T-helper 1 cell (primary cell): ENCODE measurements at places on chromosomes 6 and 20.

DNA sequence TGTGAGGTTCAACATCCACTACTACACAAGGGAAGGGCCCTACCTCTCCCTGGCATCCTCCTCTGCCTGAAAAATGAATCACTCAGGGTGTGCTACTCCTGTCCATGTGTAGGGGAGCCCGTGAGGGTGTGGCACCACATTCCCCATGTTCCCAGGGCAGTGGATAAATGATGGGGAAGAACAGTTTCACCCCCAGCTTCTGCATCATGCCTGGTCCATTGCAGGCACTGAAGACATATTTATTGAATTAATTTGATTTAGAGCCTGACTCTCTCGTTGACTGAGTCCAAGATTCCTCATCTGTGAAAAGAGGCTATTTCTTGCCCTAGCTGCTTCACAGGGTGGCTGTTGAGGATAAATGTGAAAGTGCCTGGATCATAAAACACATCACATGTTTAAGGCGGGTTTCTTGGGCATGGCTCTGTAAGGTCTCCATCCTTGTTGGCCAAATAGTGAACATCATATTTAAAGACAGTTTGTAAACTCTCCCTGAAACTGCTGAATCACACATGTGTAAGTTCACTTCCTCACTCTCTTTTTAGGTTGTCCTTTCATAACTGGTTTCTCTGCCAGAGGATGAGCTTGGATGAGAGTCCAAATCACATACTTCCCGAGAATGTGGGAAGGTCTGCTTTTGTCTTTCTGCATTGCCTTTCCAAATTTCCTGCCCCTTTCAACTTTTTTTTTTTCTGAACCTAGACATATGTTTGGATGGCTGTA is 79.7 kb upstream of the FYN start:
- no peak for DNase-seq

DNA sequence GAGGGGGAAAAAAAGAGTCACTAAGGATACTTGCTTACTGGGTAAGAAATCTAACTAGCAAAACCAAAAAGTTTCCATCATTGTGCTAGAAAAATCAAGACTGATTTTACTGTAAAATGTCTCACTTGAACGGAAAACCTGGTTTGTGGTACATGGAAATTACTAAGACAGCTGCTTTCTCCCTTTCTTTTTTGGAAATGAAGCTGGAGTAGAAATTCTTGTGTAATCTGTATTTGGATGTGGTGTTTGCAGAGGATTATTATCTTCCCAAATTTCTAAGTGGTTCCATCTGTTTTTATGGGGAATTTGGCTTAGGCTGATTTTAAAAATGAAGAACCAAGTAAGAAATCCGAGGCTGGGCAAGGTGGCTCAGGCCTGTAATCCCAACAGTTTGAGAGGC is 20.4 kb downstream of the EPB41L2 start:
- DNase-seq = no peak

DNA sequence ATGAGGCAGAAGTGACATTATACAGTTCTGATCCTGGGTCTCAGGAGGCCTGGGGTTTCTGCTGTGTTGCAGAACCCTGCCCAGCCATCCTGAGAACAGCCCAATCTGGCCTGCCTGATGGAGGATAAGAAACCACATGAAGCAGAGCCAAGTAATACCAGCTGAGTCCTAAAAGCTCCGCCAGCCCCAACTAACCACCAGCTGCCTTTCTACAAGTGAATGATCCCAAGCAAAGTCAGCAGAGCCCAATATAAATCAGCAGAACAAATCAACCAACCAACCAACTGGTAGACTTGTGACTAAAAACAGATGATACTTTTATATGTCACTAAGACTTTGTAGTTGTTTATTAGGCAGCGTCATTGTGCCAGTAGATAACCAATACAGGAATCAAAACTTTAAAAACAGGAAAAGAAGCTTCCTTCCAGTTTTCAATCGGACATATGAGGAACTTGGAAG is 52.1 kb downstream of the SNX5 start:
- no peak for DNase-seq

- DNase-seq = no peak
These were observed 41.0 kb upstream of the HIVEP1 start for GRCh38 chr6:11971154-11971553.

- no peak for DNase-seq
These were observed 689.7 kb downstream of the EPM2A start for GRCh38 chr6:145045582-145045981.

GRCh38 chr6:170421921-170422320 is 115.4 kb downstream of the FAM120B start:
- no peak for DNase-seq

DNA sequence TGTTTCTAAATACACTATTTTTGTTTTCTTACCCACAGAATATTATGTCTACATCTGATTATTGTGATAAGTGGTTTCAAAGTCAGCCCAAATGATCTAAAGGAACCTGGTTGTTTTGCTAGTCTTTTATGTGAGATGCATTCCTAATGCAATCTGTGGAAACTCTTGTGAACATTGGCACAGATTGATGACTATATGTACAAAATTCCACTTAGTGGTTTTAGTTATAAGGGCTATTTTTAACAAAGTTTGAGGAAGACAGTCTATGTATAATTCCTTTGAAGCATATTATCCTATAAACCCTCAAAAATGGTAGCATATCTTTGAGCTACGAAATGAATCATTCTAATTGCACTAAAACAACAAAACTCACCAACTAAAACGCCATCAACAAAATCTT is 140.9 kb downstream of the GRIK2 start:
- no peak for DNase-seq

DNA sequence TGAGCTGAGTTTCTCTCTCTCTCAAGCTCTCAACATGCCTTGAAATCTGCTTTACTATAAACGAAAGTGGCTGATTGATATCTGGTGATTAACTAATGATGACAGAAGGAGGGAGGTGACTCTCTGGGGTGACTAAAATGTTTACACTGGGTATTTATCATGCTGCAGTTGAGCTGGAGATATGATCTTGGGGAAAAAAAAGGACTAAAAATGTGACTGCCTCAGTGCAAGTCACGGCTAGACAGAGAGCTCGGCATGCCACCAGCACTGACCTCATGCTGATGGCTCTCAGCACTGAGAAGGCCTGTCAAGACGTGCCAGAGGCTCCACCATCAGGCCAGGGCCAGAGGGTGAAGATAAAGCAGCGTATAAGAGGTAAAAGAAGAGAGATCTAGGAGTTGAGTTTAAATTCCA is 103.1 kb upstream of the SPACA1 start:
- DNase-seq = no peak

DNA sequence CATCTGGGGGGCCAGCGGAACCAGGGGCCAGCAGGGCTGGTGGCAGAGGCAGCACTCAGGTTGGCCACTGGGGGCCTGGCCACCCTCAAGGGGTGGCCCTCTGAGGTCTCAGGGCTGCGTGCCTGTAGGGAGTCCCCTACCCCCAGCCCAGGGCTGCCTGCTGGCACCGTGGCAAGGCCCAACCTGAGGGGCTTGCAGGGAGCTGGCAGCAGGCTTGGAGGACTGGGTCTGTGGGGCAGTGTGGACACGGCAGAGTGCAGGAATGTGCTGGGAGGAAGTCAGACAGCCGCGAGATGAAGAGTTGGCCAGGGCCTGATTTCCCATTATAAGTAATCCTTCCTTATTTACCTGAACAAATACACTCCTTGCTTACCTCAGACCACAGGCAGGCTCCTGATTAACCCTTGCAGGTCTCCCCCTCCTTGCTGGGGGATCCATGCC is at the start of gene SPDEF:
SPDEF (minus strand) TSS at position 299 of the 441 bp plus-strand sequence. CDS start 11,874 bp downstream, outside the sequence.
- DNase-seq = no peak

DNA sequence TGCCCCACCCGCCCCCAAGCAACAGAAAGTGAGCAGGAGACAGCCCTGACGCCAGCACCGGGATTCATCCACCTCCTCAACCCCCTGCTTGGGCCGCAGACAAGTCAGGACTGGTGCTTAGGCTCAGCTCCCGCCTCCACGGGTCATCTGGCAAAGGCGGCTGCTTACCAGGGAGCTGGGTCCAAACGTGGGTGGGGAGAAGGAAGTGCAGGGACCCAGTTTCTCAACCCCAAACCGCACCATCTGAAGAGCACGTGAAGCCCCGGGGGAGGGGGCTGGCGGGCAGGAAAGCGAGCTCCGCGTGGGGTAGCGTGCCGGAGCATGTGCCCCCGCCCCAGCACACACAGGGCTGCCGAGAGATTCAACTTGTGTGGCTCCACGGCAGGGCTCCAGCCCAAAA is 87.2 kb downstream of the BMP7 start:
- DNase-seq = no peak

DNA sequence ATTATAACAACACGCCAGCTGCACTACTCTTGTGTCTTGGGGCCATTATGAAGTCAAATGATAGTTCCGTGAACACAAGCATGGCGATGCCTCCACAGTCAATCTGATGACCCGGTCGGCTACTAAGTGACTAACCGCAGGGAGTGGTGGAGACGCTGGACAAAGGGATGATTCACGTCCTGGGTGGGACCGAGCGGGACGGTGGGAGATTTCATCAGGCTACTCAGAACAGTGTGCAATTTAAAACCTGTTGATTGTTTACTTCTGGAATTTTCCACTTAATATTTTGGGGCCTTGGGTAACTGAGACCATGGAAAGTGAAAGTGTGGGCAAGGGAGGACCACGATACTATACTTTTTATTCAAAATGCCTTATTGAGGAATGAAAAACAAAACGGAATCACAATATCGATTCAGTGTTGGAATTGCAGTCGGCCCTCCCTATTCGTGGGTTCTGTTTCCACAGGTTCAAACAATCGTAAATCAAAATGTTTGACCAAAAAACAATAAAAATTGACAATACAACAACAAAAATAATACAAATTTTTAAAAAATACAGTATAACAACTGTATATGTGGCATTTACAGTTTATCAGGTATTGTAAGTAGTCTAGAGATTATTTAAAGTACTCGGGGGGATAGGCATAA is 66.5 kb downstream of the MYLK4 start:
- DNase-seq = no peak

GRCh38 chr20:10110151-10110550 is 75.4 kb downstream of the ANKEF1 start:
- no peak for DNase-seq

GRCh38 chr6:70686548-70687133 is 19.0 kb downstream of the SMAP1 start:
- no peak for DNase-seq

DNA sequence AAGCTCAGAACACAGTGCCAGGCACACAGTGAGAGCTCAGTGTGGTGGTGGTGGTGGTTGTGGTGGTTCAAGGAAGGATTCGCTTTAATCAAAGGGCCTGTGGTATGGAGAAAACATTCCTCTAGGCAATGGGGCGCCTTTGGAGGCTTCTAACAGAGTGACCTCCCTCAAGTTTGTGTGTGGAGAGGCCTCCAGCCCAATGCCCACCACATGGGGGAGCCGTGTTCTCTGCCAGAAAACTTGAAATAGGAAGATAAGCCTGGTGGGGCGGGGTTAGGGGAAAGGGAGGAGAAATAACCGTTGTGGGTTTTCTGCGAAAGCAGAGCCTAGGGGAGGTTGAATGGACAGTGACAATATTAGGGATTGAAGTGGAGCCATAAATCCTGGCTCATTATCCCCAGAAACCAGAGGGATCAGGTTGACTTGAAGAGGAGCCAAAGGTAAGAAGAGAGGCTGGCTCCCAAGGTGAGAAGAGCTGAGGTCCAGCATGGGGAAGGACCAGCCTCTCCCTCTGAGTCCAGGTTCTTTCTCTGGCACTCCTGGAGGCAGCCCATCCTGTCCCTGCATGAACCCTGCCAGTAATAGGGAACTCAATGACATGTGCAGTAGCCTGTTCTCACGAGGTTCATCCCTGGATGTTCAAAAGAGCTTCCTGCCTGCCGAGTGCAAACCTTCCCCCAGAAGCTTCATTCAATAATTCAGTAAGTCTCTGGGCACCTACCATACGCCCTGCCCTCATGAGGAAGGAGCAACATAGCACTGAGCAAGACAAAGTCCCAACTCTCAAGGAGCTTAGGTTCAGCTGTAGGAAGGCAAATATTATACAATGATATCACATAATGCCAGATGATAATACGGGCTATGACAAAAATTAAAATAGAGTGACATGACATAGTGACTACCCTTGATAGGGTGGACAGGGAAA is 51.4 kb downstream of the TGM2 start:
- DNase-seq = no peak

DNA sequence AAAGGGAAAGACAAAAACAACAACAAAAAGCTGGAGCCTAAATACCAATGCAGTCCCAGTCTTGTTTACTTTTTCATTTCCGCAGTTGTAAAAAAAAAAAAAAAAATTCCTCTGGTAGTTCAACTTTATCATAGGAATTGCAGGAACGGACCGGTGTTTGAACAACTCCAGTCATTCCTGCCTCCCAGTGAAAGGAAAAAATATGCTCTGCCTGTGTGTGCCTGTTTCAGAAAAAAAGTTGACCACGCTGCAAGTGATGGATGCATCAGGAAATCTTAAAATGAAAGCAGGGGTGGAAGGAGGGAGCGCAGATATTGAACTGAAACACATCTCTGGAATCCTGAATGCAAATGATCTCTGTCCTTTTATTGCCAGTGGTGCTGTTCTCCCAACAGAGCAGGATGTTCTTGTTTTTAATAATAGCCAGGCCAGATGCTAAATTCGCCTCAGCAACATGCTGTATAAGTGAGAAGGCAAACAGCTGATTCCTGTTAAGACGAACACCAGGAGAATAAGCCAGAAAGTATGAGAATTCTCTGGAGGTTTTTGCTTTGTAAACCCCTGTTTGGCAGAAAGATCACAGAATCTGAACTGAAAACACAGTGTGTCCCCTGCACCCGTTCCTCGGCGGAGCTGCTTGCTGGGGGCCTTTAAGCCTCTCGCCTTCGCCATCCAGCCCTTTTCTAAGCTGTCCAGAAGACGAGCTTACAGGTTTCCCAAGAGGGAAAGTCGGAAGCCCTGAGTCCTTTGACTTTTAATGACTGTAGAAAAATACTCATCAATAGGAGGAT is 178.4 kb upstream of the SUPT3H start:
- DNase-seq = no peak

- no peak for DNase-seq
These were observed 10.0 kb upstream of the LATS1 start for GRCh38 chr6:149727793-149728498.

- no peak for DNase-seq
These were observed 3.2 kb upstream of the TUBB1 start for GRCh38 chr20:59015812-59016711.

- DNase-seq = no peak
These were observed 2.6 kb downstream of the PHF20 start for GRCh38 chr20:35774391-35774790.

GRCh38 chr6:140275725-140276124 is 901.3 kb upstream of the CITED2 start:
- DNase-seq = no peak

DNA sequence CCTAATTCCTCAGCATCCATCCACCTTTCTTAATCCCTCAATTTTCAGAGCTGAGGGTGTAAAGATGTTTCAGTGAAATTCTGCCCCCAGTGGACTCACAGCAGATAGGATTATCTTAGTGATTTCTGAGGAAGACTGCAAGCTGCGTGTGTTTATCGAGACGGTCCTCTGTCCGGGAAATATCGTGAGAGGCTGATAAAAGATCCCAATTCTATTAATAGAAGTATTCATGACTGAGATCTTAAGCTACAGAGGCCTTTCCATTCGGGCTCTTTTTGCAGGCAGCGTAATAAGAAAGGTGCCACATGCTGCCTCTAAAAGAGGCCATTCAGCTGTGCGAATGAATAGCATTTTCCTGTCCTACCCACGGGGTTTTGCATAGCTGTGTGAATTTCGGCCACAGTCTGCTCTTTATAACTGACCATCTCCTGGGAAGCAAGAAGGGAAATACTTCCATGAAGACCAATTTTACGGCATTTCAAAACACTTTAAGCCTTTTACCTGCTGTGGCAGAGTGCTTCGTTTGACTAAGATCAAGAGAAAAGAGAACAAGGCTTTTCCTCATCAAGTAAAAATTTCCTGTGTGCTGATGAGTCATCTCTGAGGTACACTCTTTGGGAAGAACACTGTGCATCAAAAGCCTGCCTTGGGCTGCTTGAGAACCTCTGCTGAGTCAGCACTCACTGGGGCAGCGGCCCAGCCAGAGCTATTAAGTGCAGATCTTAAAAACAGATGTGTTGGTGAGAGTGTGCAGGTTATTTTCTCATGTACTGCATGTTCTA is 208.8 kb downstream of the ARHGAP18 start:
- DNase-seq = no peak
